Activated T-helper 1 cell treated with anti-CD3 and anti-CD28 coated beads, Interleukin-2, amount 50 U/mL, for 16 hours (primary cell): ENCODE measurements at places on chromosomes 4 and X.
A peak's percentile ranks its signal among the peaks of the same experiment; 100 is the strongest.

GRCh38 chr4:14299166-14299565 is 671.6 kb upstream of the BOD1L1 start:
- no peak for DNase-seq

DNA sequence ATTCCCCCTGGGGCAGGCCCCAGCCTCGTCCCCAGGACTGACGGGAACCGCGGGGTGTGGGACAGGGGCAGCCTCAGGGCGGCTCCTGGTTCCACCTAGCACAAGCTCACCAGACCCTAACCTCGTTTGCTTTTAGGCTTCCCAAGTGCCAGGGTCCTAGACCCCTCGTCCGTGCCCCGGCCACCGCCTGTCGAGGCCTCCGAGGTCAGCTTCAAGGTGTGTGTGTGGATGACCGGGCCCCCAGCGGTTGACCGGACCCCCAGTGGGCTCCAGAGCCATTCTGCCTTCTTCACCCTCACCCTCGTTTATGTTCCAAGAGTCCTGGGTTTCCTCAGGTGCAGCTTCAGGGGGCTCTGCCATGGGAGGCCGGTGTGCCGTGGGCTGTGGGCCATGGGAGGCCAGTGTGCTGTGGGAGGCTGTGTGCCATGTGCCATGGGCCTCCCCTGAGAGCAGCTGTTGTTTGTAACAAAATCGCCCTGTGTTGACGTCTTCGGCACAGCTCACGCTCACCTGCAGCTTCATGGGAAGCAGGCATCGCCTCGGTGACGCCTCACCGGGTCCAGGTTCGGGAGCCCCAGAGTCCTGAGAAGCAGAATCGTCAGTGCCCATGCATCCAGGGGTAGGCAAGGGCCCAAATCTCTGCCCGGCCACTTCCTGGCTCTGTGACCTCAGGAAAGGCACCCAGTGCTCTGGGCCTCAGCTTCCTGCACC is 43.0 kb upstream of the HMX1 start:
- no peak for DNase-seq

DNA sequence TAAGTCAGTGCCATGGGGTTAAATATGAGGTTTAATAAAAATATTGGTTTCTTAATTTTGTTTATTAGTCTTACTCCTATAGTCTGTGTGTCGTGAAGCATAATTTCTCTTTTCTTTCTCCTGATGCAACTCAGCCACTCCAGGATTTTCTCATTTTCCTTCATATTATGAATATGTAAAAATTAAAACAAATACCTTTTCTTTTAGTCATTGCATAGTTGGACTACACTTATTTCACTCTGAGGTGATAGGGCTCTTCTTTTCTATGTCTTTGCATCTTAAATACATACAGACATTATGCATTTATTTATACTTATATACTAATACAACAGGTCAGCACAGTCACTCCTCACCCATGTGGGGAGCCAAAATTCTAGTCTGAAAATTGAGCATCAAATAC is 19.1 kb downstream of the GALNT7 start:
- no peak for DNase-seq

DNA sequence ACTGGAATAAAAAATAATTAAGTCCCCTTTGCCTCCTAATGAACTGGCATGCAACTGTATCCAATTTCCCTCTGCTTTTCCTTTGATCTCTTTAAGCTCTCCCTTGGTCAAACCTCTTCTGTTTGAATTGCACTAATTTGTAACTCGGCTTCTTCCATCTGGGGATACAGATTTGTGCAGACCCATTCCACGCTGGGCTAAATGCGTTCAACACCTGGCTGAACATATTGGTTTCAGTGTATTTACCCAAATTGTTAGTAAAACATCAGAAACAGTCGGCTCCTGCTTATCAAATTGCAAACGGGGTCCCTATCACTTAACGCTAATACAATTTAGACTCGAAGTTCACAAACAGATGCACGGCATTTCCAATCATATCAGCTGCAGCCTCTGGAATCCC is 124.9 kb upstream of the TAPT1 start:
- DNase-seq: no peak

- DNase-seq: no peak
Observed at GRCh38 chrX:8783097-8783713, 18.0 kb downstream of the FAM9A start.

DNA sequence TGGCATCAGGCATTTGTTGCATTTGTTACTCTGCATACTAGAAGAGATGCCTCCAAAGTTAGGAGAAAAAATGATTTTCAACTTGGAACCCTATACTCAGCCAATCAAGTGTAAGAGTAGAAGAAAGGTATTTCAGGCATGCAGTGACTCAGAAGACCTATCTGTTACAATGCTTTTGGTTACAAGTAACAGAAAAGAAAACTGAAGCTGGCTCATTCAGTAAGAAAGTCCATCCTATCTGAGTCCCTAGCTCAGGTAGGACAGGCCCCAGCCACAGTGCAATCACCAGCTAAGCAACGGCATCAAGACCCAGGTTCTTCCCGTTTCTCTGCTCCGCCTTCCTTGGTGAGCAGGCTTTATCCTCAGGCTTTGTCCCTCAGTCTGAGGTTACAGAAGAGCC is 23.3 kb downstream of the MECP2 start:
- DNase-seq: no peak

- DNase-seq: no peak
Observed at GRCh38 chrX:10965174-10965798, 145.8 kb upstream of the HCCS start.

DNA sequence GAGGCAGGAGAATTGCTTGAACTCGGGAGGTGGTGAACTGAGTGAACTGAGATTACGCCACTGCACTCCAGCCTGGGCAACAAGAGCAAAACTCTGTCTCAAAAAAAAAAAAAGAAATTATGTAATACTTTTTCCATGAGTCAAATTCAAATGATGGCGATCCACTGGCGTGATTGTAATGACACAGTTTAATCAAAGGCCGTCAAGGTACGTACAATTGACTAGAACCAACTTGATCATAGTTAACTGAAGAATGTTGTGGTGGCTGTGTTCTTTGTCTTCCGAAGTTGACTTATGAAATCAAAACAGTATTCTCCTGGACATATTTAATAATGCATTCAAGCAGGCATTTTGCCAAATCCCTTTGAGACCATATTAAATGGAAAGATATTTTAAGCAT is 318.6 kb upstream of the FAT1 start:
- DNase-seq: no peak

GRCh38 chr4:11847167-11847566 is 418.5 kb upstream of the HS3ST1 start:
- no peak for DNase-seq

GRCh38 chr4:152007111-152007510 is 246.3 kb upstream of the GATB start:
- no peak for DNase-seq

GRCh38 chrX:7062276-7062675 is 85.2 kb upstream of the STS start:
- DNase-seq: no peak

DNA sequence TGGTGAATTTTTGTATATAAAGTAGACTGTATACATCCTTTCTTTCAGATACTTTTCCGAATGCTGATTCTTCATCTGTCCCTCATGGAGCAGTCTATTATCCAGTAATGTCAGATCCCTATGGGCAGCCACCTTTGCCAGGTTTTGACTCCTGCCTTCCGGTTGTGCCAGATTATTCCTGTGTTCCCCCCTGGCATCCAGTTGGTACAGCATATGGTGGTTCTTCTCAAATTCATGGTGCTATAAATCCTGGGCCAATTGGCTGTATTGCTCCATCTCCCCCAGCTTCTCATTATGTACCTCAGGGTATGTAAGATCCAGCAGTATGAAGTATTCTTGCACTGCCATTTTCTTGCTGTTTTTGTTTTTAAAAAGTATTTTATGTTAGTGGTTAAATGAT is 78.7 kb downstream of the ALG13 start:
- DNase-seq: no peak

GRCh38 chrX:104432321-104432720 is 133.7 kb upstream of the IL1RAPL2 start:
- no peak for DNase-seq

GRCh38 chrX:28487818-28488217 is 99.4 kb upstream of the IL1RAPL1 start:
- DNase-seq: no peak

DNA sequence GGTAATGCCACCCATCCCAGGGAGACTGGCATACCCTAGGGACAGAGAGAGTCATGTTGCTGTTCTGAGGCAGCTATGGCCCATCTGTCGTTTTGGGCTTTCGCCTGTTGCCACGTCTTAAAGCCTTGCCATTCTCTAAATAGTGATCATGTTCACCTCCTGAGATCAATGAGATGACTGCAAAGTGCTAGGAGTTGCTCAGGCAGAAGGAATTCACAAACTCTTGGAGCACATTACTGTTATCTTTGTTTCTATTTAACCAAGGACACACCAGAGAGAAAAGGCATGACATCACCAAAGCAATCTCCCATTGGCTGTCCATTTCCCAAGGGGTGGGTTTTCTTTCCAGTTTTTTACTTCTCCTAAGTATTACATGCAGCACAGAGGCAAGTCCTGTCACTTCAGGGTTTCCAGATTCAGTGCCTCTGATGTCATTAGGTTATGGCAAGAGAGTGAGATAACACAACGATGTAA is 37.1 kb upstream of the SETD7 start:
- DNase-seq: no peak

- DNase-seq: no peak
Observed at GRCh38 chr4:105894660-105895582, at the start of gene NPNT. TSS of gene NPNT (plus strand) at chr4:105895471. CDS start at chr4:105895653, 182 bp downstream.

DNA sequence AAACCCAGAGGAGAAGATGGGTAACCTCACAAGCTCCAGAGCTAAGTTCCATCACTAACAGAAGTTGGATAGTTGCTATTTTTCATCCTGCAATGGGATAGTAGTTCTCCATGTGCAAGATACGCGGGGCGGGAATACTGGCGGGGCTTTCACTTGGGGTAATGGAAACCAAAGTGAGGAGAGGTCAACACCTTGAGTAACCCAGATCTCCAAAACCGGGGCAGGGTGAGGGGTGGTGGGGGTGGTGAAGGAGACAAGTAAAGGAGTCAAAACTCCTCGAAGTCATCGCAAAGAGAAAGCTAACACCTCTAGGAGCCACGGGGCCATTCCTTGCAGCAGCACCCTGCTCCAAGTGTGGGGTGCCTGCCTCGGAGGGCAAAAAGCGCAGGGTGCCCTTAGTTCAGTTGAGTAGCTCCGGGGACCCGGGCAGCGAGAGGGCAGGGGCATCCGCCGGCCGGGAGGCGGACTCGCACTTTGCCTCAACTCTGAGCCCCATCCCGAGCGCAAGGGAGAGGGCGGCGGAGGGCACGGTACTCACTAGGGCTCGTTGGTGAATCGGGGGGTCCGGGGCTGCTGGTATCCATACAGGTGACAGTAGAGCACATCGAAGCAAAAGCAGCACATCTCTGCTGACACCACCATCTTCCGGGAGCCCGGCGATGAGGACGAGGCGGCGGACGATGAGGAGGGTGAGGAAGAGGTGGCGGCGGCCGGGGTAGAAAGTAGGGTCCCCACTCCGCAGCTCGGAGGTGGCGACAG is 645 bp downstream of the AMMECR1 start:
- DNase-seq: peak; percentile 6

DNA sequence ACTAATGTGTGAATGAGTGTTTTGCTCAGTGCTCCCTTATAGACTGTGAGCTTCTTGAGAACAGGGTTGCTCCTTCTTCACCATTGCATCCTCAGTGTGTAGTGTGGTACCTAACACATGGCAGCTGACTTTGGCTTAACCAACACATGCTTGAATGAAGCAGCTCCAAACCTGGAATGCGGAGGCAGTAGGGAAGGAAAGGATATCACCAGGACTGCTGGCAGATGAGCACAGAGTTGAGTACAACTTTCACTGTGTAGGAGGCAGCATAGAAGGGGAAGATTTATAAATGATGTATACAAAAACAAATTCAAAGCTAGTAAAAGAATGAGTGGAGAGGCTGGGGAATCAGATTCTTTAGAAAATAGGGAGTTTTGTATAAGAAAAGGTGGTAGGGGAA is 174.3 kb downstream of the SLIT2 start:
- no peak for DNase-seq

GRCh38 chr4:79871961-79872360 is 201.1 kb downstream of the ANTXR2 start:
- DNase-seq: no peak

GRCh38 chr4:114813961-114814360 is 215.4 kb downstream of the UGT8 start:
- no peak for DNase-seq

DNA sequence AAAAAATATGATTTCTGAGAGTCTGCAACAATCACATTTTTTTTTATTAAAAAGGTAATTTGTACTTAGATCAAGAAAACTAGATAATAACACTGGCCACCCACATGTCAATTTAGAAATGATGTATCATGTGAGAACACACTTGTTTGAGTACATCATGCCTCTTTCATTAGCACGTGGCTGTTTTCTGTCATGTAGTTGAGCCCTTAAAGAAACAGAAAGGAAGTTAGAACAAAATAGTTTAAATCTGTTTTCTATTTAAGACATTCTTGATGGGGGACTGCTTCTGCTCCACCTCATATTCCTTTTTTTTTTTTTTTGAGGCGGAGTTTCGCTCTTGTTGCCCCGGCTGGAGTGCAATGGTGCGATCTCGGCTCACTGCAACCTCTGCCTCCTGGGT is 207.5 kb downstream of the NSUN7 start:
- DNase-seq: no peak

- no peak for DNase-seq
Observed at GRCh38 chrX:3362956-3363355, 16.5 kb upstream of the MXRA5 start.

GRCh38 chr4:87065021-87065420 is 130.2 kb downstream of the AFF1 start:
- no peak for DNase-seq

DNA sequence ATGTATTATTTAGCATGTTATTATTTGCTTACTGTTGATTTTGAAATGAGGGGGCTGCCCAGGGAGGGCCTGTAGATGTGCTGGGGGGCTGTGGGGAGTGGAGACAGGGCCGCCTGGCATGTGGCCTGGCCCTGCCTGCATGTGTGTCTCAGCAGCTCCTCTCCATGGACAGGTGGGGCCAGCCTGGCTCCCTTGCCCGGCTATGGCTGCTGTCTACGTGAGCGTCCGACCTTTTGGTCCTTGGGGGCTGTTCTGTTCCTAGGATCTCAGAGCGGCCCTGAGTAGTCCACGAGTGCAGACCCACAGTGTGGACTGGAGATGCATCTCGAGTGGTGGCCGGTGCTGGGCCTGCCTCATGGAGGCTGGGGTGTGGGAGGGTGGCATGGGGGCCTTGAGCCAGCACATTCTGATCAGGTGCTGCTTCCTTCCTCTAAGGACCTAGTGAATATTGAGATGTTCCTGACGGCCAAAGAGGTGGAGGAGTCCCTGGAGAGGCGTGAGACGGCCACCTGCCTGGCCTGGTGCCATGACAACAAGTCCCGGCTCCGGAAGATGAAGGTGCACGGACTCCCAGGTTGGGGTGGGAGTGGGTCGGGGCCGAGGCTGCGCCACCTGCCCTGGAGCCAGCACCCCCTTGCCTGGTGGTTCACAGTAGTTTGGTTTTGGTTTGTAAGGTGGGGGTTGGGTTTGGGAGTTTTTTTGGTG is 24.9 kb upstream of the UVSSA start:
- no peak for DNase-seq

DNA sequence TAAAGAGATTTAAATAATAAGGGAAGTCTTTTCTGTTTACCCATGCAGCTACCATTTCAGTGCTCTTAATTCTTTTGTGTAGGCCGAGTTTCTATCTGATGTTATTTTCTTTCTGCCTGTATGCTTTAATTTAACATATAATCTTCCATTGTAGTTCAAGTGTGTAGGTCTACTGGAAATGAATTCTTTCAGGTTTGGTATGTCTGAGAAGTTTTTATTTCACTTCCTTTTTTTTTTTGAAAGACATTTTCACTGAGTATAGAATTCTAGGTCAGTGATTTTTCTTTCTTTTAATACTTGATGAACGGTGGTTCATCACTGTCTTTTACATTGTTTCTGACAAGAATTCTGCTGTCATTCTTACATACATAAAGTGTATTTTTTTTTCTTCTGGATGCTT is 42.1 kb downstream of the VAMP7 start:
- no peak for DNase-seq

GRCh38 chrX:105564501-105564900 is 257.8 kb upstream of the NRK start:
- DNase-seq: no peak
